ENCODE measurements at places on chromosomes 5 and 9.

DNA sequence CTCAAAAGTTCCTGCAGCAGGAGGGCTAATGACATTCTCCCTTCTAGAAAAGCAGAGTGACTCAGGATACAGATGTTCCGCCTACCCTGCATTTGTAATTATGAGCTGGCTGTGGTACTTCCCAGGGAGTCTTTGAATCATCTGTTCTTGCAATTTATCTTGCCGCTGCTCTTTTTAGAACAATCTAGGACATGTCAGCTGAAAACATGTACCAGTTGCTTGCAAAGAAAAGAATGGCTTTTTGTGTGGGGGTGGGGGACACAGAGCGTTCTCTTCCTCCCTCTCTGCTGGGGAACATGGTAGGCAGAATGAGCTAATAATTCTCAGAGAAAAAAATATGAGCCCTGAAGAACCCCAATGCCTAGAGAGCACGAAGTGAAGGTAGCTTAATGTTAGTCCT lies 51.7 kb upstream of the TUT7 start:
- no peak for DNase-seq

- DNase-seq, result no peak
Measured at GRCh38 chr9:134088063-134088725, 20.4 kb upstream of the BRD3 start.

DNA sequence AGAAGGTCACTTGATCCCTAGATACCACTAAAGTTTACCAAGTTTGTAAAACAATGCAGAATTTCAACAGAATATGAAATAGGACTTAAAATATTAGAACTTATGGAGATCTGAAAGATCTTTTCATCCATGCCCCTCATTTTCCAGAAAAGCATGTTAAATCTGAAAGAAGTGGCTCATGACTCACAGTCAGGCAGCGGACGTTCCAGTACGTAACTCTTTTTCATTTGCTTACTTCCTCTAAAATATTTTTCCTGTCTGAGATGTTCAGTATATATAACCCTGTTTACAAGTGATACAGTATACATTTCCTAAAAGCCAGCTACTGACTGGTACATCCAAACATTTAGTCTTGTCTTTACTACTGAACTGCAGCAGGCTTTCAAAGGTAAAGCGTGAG lies 22.3 kb downstream of the FBXW2 start:
- DNase-seq, result no peak

GRCh38 chr5:141637123-141637766 lies 448 bp downstream of the RELL2 start:
- peak; percentile 61 for DNase-seq

DNA sequence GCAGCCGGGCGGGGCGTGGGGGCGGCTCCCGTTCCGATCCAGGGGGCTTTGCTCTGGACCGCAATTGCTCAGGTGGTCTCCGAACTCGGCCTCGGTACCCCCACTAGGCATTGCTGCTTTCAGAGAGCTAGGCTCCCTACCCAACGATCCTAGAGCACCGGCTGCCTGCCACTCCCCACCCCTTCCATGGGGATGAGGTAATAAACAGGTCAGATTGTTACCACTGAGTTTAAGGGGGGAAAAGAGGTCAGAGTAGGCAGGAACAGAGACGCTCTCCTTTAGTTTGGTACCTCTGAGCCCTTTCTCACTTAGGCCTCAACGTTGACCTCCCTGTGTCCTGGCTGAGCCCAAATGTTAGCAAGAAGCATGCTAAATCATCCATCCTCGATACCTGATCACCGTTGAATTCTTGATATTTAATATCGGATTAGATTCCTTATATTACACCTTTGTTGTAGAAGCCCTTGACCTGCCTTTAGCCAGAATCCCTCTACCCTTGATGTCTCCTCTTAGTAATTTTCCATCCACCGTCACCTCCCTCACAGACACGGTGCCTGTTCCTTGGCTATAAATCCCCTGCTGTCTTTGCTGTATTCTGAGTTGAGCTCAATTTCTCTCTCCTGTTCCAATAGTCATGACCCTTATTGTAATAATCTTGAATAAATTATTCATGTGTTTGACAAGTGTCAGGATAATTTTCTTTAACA lies 588 bp upstream of the PLPP1 start:
- DNase-seq, result no peak

DNA sequence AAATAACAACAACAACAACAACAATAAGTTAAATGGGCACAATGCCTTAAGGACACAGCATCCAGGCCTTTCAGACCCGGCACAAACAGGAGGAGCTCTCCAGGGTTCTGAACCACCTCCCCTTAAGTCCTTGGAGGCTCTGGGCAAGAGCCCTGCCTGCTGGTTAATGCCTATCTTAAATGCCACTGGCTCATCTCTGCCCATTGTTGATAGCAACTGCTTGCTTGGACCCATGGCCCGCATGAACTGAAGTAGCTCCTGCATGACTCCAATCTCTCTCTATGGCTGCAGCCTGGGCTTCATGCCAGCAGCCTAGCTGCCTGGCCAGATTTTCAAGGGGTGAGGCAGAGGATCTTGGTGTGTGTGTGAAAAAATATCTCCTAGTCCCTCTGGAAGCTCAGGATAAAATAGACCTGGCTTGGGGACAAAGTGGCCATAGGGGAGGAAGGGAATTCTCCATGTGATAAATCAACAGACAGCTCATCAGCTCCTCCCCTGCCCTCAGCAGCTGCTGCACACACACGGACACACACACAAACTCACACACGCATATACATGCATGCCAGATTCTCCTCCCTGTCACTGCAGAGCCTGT lies 27.4 kb downstream of the FAM219A start:
- DNase-seq, result no peak

- no peak for DNase-seq
Measured at GRCh38 chr9:78319197-78320029, 22.5 kb downstream of the PSAT1 start.

- DNase-seq, result no peak
Measured at GRCh38 chr5:97923997-97924396, 741.0 kb upstream of the RIOK2 start.

GRCh38 chr5:14108170-14108996 lies 34.8 kb upstream of the TRIO start:
- peak; percentile 23 for DNase-seq

DNA sequence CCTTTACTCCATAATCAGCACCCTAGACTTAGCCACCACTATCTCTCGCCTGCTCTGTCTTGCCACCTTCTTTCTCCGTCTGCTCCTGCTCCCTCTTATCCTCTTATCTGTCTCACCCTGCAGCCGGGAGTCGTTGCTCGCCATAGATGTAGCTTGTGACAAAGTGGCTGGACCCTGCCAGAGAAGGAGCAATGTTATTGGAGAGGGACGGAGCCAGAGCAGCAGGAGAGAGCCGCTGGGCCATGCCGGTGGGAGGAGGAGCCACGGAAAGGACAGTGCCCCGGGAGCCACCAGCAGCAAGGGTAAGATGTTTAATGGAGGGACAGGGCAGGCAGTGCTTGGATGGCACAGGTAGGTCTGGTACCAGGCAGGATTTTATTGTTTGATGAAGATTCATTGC lies 137.3 kb downstream of the SEC61B start:
- DNase-seq, result no peak

All from activated CD8-positive, alpha-beta memory T cell treated with anti-CD3 and anti-CD28 coated beads, Interleukin-2, amount 50 U/mL, for 4 hours (primary cell).